Spinal cord (tissue), 10 donors: ENCODE measurements at places on chromosomes 6 and 20. TPM values are rescaled to one million over a fixed set of nuclear protein-coding genes. Genes with fewer than 3 reads are reported as not detected.

The FGD2 gene
- 5.5 TPM for total RNA-seq

The NT5E gene
- 15.7 TPM for total RNA-seq

The BPIFB4 gene
- total RNA-seq = not detected

The ARMH2 gene
- total RNA-seq = not detected

The TULP1 gene
- total RNA-seq = 0.89 TPM

The DLK2 gene
- total RNA-seq = 4.1 TPM

The ADGRF5 gene
- total RNA-seq = 28.2 TPM

The HCRTR2 gene
- total RNA-seq = 11.6 TPM

The ZNF512B gene
- total RNA-seq = 10.6 TPM

- no peaks in the 10 kb centered on the region for H3K4me1 ChIP-seq
- H3K27me3 ChIP-seq = no peaks in the 10 kb centered on the region
- DNase-seq = no peak
- no peak overlapping the region for H3K4me3 ChIP-seq
- H3K27ac ChIP-seq = no peak overlapping the region
These were observed 68.0 kb downstream of the OTOR start for GRCh38 chr20:16816192-16816591.

GRCh38 chr20:59709636-59710035, 105.3 kb downstream of the PHACTR3 start:
- H3K36me3 ChIP-seq = no peaks in the 10 kb centered on the region
- DNase-seq = no peak
- H3K27ac ChIP-seq = no peak overlapping the region
- no peaks in the 10 kb centered on the region for H3K27me3 ChIP-seq

DNA sequence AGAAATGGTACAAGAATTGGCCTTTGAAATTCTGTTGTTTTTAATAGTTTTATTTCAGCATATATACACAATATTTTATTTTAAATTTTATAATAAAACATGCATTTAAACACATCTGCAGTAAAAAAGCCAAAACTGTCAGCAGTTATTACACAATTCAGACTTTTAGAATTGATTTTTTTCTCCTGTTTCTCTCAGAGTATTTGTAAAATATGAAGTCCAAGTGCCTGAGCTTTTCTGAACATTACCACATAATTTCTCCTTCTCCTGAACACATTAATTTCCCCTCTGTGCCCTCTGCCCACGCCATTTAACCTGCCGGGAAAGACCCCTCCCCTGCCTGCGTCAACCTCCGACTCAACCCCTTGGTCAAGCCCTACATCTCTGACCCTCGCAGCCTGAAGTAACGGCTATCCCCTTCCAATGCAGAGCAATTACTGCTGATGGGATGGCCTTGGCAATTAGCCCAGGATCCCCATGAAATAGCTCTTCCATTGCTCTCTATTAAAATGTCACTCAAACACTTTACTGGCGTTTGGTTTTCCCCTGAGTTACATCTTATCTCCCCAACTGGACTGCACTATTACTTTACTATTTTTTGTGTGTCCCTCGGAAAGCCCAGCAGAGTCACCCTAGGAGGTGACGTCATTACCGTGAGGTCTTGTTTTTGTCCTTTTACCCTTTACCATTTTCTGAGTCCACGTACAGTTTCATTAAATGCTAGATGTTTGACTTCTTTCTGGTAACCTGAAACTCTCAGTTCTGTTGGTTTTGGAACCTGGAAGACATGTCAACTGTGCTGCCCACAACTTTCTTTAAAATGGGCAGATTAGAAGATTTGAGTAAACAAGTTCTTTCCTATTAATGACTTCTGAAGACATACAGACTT, 146.7 kb upstream of the TAB2 start:
- no peaks in the 10 kb centered on the region for H3K27me3 ChIP-seq
- peaks cover 14% of the 10 kb centered on the region for H3K4me1 ChIP-seq
- H3K27ac ChIP-seq = peak overlapping the region; percentile 91

DNA sequence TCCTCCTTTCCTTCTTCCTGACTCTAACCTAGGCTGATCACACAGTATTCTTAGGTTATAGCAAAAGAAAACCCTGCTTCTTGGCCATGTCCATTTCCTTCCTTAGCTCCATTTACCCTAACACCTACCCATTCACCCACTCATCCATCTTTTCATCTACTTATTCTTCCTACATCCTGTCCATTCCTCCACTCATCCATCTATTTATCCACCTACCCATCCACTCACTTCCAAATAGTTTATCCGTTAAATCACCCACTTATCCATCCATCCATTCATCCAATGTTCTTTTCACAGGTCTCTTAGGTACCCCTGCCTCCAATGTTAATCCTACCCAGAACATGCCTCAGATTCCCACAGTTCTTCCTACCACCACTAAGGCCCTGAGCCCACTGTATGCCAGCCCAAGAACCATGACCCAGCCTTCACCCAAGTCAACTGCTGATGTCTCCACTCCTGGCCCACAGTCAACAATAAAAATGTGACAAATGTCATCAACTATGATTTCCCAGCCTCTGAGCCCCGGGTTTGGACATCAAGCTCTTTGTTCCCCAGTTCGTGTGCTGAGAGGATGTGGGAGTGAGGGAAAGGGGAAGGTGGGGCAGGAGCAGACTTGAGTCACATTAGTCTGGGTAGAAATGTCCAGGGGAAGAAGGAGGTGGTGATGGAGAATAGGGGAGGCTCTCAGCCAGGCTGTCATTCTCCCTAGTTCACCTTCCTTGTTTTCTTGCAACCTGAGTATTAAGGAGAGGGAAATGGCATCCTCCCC, 24.4 kb downstream of the TREML4 start:
- H3K4me1 ChIP-seq = no peaks in the 10 kb centered on the region
- no peak for DNase-seq
- H3K27me3 ChIP-seq = no peaks in the 10 kb centered on the region
- H3K36me3 ChIP-seq = no peaks in the 10 kb centered on the region
- no peak overlapping the region for H3K4me3 ChIP-seq

DNA sequence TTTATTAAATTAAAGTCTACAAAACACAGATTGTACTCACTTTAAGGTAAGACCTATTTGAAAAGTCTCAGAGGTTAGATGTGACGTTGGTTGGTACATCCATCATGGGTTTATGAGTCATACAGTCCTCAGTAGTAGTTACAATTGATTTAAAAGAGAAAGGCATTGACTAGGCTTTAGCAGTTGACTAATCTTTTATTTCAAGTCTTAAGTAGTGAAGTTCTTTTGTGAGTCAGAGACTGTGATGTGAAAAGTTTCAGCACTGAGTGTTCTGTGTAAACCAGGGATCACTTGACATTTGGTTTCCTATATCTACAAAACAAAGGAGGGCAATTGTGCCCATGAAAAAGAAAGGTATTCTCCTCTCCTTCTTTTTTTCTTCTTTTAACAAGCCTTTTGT, 221.3 kb downstream of the GRIK2 start:
- no peaks in the 10 kb centered on the region for H3K4me1 ChIP-seq
- H3K36me3 ChIP-seq = no peaks in the 10 kb centered on the region
- no peak for DNase-seq
- H3K4me3 ChIP-seq = no peak overlapping the region
- no peaks in the 10 kb centered on the region for H3K27me3 ChIP-seq

DNA sequence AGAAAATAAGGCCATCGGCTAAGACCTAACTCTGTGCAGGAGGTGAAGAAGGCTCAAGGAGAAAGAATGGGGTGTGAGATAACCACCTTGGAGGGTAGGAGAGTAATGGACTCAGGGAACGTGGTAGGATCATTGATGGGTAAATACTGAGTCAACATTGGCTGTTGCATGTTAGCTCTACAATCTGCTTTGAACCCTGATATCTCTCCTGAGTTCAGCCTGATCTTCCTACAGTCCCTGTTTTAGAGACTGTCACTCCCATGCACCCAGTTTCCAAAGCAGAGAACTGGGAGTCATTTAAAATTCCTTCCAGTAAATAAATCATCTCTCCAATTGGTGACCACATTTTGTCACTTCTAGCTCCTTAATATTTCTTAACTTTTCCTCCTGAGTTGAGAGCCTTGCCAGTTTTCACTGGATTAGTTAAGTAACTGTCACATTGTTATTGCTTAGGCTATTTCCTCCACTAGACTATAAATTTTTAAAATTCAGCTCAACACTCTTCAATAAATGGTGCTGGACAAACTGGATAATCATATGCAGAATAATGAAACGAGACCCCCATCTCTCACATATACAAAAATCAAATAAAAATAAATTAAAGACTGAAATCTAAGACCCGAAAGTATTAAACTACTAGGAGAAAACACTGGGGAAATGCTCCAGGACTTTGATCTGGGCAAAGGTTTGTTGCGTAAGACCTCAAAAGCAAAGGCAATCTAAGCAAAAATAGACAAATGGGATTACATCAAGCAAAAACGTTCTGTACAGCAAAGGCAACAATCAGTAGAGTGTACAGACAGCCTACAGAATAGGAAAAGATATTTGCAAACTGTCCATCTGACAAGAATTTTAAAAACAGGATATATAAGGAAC, 138.9 kb upstream of the TMEM170B start:
- H3K27me3 ChIP-seq = no peaks in the 10 kb centered on the region
- H3K4me3 ChIP-seq = no peak overlapping the region
- no peak overlapping the region for H3K27ac ChIP-seq
- H3K36me3 ChIP-seq = no peaks in the 10 kb centered on the region
- H3K4me1 ChIP-seq = no peaks in the 10 kb centered on the region
- no peak for DNase-seq

DNA sequence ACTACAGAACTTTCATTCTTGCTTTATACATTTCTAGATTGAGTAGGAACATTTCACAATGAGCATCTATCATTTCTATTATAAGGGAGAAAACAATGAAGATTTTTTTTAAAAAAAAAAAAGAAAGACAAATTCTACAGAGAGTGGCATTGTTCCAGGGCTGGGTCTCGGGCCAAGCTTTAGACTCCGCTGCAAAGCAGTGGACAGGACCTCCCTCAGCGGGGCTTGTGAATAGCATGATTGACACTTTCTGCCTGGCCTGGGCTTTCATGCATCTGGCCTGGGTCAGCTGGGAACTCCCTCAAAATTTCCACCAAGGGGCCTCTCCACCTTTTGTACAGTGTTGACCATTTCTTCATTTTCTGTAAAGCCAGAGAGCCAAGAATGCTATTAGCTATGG, 55.8 kb upstream of the HIVEP2 start:
- H3K4me3 ChIP-seq = no peak overlapping the region
- no peak for DNase-seq
- no peaks in the 10 kb centered on the region for H3K36me3 ChIP-seq
- no peaks in the 10 kb centered on the region for H3K4me1 ChIP-seq
- no peaks in the 10 kb centered on the region for H3K27me3 ChIP-seq

GRCh38 chr6:99114769-99115406, 167.1 kb upstream of the FBXL4 start:
- H3K4me3 ChIP-seq = no peak overlapping the region
- no peak overlapping the region for H3K27ac ChIP-seq
- no peak for DNase-seq

DNA sequence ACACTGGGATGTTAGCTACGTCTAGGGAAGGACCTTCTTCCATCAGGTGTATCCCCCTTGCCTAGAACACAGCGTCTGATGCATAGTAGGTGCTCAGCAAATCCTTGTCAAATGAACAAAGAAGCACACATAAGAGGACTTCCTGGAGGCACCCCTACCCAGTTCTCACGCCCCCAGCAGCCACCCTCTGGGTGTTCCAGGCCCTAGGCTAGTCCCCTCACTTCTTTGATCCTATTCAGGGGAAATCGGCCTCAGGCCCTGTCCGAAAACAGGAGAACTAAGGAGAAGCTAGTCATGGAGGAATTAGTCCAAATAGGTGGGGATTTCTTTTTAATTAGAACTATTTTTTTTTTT, 84.7 kb upstream of the SIRPA start:
- DNase-seq = no peak
- no peak overlapping the region for H3K4me3 ChIP-seq
- H3K27ac ChIP-seq = peak overlapping the region; percentile 59
- H3K27me3 ChIP-seq = peaks cover 2% of the 10 kb centered on the region

DNA sequence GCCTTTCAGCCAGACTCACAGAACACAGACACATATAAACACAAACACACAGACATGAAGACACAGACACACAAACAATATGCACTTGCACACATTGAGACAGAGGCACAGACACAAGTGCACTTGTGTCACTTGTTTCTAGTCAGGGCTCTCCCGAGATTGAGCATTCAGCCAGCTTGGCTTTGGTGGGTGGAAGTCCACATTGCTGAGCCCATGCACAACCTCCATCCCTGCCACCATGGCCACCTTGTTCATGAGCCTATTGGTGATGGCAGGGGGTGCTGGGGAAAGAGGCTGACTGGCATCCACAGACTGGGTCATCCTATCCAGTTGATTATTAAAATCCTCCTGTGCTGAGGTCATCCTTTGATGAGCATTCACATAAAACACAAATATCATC, 11.5 kb upstream of the CST7 start:
- no peaks in the 10 kb centered on the region for H3K4me1 ChIP-seq
- no peak for DNase-seq
- H3K36me3 ChIP-seq = no peaks in the 10 kb centered on the region
- H3K27me3 ChIP-seq = no peaks in the 10 kb centered on the region

GRCh38 chr20:62861726-62862336, at the start of gene TCFL5:
Gene TCFL5 (minus strand): TSS chr20:62861822. CDS start chr20:62861670, 152 bp downstream.
- H3K27ac ChIP-seq = peak within 1 kb of the TSS; percentile 47
- peaks cover 6% of the 10 kb centered on the region for H3K36me3 ChIP-seq
- peak within 1 kb of the TSS; percentile 40 for H3K4me3 ChIP-seq
- H3K27me3 ChIP-seq = no peaks in the 10 kb centered on the region

DNA sequence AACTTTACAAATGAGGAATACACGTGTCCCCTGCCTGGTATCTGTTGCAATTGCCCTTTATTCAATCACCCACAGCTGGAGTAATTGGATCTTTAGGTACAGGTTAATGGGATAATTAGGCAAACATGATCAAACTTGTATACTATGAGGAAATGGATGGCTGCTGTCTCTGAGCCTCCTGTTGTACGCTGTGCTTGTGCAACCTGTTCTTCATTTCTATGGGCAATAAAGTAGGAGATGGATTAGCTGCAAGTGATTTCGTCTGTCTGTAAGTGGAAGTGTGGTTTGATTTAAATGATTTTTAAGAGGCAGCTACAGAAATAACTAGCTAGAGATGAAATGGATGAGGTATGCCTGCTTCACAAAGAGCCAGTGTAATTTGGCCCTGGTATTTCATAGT, 474.1 kb downstream of the RNF144B start:
- no peak for DNase-seq
- no peaks in the 10 kb centered on the region for H3K27me3 ChIP-seq
- no peak overlapping the region for H3K4me3 ChIP-seq
- H3K4me1 ChIP-seq = no peaks in the 10 kb centered on the region

DNA sequence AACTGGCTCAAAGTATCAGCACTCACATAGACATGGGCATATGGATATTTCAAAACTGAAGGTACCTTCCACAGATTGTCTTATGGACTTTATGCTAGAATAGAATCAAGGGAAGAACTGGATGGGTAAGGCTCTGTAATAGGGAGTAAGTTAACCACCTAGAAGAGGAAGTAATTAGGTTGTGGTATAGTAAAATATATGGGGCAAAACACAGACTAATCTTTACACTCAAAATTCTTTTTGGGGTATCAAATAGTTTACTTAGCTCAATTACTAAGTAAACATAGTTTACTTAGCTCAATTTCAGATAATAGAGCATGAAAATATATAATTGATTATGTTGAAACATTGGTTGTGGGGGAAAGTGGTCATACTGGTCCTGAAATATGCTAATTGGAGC, 94.2 kb upstream of the ATXN1 start:
- no peak overlapping the region for H3K4me3 ChIP-seq
- H3K36me3 ChIP-seq = no peaks in the 10 kb centered on the region
- no peak for DNase-seq
- no peak overlapping the region for H3K27ac ChIP-seq
- H3K4me1 ChIP-seq = no peaks in the 10 kb centered on the region
- H3K27me3 ChIP-seq = no peaks in the 10 kb centered on the region

- H3K36me3 ChIP-seq = no peaks in the 10 kb centered on the region
- DNase-seq = peak; percentile 19
- no peak overlapping the region for H3K27ac ChIP-seq
- H3K27me3 ChIP-seq = no peaks in the 10 kb centered on the region
These were observed 63.9 kb downstream of the FAM83B start for GRCh38 chr6:54910431-54910884.
